ENCODE measurements at places on chromosomes 4 and X.

DNA sequence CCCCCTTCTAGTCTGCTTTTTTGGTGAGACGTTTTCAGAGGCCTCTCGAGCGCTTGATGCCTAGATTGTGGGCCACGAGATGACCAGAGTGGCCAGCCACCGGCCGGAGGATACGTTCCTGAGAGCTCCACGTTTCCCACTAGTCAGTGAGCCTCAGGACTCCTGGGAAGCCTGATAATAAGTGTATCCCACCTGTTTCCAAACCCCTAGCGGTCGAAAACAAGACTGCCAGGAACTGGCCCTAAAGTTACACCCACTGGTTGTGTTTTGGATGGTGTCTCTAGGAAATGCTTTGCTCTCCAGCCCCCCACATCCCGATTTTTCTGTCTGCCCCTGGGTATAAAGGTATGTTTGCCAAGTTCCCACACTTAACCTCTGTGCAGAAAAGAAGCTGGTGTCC is 4.6 kb upstream of the RS1 start:
- no peak for DNase-seq

- DNase-seq: no peak
Observed at GRCh38 chr4:7014815-7015214, 28.4 kb upstream of the TADA2B start.

DNA sequence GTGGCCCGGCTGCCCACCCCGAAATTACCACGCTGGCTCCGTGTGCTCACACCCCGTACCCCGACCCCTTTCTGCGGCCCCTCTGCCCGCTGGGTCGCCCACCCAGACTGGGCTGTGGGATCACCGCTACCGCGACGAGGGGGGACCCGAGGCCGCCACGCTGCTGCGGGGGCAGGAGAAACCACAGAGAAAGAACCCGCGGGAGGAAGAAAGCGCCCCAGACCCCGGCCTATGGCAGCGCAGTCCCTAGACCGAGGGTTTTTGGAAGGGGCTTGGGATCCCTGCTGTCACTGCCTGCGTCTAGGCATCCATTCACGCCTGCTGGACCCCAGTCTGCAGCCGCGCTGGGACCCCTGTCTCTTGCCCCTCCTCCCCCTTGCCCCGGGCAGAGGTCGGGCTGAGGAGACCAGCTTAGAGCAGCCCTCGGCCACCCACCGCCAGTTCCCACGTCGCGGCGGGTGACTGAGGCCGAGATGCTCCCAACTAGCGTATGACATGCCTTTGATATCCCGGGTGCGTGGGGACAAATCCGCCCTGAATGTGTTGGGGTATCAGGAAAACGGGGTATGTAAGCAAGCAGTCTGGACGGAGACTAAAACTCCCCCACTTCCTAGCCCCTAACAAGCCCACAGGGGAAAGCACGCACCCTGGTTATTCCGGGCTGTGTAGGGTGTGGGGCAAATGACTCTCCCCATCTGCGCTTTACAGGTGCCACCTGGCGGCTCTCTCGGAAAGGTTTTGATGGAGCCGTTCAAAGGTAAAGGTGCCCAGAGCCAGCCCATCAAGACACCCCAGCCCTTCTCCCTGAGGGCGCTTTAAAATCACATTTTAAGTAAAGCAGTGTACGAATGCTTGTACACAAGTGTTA is 862 bp upstream of the INPP4B start:
- DNase-seq: no peak

DNA sequence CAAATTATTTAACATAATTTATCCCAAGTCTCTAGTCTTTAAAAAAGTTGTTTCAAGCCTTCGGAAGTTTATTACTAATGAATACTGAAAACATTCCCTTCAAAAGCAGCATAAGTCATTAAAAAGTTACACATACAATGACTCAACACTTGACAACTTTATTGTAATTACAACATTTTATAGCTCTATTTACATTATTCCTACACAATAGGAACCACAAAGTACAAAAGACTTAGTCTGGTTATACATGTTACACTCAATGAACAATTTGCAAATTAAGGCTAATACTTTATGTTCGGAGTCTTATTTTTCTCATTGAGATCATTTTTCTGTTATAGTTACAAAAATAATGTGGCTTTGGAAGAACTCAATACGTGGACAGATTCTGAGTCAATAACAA is 114.4 kb upstream of the POF1B start:
- DNase-seq: no peak

GRCh38 chr4:75672461-75673026 is 667 bp downstream of the G3BP2 start:
- DNase-seq: no peak

DNA sequence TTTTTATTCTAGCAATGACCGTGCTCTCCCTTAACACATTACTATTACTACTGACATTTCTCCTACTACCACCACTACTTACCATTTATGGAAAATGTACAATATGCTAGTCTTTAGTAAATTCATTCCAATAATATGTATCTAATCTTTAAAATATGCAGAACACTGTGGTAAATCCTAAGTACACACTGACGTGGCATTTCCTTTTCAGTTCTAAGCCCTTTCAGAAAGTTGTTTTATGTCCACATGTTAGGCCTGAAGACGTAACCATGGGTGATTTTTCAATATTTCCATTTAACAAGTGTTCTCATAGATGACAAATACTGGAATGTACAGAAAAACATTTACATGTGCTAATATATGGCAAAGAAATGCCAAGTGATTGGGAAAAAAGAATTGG is 268.6 kb upstream of the SLIT2 start:
- no peak for DNase-seq

DNA sequence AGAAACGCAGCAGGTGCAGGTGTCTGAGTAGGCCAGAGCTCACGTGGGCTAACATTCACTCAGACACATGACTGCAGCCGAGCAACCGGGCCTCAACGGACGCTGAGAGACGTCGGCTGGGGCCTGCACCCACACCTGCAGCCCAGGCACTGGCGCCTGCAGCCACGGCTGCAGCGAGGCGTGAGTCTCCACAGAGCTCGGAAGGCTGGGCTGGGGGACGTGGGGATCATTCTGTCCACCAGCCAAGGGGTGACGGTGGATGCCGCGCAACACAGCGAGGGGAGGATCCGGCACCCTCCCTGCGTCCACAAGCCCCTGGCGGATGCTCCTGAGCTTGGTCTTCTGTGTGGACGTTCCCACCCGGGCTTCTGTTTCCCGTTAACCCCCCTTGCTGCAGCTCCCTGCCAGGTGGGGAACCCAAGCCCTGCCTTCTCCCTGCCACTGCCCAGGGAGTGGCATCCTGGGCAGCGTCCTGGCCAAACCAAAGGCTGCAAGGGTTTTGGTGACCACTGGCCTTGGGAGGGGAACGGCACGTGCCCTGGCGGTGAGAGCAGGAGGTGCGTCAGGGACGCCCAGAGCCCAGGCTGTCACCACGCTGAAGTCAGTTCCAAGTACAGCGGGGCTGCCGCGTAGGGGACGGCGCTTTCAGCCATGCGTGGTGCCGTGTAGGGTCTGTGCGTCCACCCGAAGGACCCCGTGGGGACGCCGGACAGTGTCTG is 16.3 kb downstream of the PPP2R3B start:
- DNase-seq: no peak

DNA sequence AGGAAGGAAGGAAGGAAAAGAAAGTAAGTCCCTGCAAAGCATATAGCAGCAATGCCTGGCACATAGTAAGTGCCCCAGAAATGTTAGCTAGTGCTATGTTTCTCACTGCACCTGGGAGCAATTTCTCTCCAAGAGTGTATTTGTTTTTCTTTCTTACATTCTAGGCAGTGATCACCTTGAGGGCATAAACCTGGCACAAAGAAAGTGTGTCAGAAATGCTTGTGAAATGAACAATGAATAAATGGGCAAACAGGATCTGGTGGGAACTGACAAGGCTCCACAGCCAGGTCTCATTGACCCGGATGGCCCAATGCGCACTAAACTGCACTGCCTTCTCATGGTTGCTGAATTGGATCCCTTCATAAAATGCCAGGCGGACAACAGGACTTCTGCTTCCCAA is 316.4 kb downstream of the LDB2 start:
- no peak for DNase-seq

DNA sequence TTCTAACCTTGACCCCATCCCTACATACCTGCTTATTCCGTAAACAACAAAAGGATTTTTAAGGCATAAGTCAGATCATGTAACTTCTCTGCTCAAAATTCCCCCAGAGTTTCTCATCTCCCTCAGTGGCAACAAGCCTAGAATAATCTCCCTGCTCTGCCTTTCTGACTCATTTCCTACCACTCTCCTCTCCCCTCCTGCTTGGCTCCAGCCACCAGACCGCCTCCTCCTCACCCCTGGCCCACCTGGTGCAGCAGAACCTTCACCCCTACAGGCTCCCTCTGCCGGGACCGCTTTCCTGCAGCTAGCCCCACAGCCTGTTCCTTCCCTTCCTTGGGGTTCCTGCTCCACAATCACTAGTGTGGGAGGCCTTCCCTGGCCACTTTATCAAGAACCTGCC is 32.1 kb downstream of the TSPAN5 start:
- no peak for DNase-seq

GRCh38 chr4:39480902-39481695 is 22.2 kb downstream of the LIAS start:
- DNase-seq: no peak

DNA sequence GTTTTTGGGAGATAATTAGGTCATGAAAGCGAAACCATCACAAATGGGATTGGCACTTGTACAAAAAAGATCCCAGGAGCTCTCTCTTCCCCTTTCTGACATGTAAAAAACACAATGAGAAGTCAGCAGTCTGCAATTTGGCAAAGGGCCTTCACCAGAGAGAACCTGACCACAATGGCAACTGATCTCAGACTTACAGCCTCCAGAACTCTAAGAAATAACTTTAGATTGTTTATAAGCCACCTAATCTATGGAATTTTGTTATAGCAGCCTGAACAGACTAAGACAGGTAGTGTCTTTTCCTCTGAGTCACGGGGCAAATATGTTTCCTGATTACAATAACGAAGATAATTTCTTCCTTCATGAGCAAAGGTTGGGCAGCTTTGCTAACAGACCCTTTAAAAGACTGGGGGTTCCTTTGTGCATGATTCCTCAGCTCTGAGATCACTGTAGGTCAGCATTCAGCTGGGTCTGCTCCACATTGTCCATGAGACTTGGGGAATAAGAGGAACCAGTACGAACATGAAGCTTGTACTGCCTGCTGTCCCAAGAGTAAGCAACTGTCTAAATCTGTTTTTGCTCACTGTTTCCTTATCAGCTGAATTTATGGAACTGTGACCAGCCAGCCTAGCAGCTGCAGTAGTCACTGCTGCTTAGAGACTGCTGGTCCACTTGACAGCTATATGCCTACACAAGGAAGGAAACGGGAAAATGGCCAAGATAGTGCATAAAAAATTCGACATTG is 191.6 kb downstream of the ANAPC10 start:
- DNase-seq: no peak

- no peak for DNase-seq
Observed at GRCh38 chrX:16433021-16433420, 216.9 kb upstream of the S100G start.

DNA sequence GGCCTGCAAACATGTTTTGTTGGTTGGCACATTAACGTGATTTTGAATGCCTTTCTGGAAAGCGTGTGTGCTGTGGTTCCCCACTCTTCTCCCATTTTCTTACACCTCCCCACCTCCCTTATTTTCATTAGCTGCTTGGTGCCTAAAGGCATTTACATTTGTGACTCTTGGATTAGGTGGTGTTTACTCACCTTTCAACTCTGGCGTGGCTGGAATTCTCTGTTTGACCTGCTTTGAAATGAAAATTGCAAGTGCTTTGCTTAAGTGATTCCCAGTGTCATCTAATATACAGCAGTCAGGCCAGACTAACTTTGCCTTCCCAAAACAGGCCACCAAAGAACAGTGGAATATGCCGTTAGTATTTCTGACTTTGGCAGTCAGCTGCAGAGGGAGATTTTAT is 80.5 kb downstream of the NHSL2 start:
- no peak for DNase-seq

DNA sequence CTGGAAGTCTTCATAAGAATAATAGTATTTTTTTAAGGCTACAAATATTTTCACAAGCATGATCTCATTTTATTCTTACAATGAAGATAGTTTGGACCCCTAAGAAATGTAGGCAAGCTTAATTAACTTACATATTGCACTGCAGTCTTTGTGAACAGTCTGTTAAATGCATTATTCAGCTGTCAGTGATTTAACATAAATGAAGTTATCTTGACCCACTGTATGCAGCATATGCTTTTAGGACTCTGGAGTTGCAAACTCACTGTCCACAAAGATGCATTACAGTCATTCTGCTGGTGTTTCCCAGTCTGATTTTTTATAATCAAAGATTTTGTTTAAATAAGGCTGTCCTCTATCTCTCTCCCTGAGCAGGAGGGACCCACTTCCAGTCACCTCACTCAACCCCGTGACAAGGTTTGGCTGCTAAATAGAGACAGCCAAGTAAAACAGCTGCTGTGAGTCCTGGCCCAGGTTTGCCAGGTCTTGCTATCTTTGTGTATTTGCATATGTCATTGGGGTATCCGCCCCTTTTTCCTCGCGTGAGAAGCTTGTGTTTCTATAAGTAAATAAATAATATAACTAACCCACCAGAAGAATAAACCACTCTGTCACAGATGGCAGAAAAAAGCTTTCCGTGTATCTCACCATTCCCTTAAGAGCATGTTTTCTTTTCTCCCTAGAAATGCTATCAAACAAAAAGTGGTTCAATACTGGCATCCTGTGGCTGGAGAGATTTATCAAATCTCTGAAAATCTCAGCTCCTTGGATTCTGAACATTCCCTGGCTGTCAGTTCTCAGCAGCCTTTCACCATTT is 67.0 kb downstream of the SLC7A11 start:
- no peak for DNase-seq

- no peak for DNase-seq
Observed at GRCh38 chr4:41619161-41619560, 81.2 kb downstream of the LIMCH1 start.

DNA sequence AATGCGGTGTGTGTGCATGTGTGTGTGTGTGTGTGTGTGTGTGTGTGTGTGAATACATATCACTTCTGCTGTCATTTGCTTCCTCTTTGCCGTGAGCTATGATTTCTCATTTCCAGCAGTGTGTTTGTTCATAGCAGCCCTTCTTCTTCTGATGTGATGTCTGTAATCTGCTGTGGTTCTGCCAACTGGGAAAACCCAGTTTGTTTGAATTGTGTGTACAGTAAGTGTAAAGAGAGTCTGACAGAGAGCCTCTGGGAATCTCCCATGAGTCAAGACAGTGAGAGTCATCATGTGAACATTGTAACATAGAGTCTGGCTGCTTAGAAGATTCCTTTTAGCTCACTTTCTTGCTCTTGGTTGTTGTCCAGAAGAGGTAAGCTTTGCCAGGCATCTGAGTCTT is 8.4 kb upstream of the NWD2 start:
- DNase-seq: no peak

DNA sequence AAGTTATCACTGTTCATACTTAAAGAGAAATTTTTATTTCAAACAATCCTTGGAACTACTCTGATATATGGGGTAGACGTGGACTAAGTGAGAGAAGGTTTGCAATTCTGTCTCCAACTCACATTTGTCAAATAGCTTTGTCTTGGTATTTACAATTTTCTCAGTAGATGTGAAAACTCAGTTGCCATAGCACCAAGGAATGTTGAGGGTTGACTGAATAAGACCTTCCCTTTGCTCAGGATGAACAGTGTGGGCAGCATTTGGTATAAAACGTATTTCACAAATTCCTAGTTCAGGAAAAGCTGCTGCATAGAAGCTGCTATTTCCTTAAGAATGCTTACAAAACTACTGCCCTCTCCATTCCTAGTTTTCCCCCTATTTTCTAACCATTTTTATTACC is 399.5 kb downstream of the NKX6-1 start:
- no peak for DNase-seq
